ENCODE measurements at places on chromosomes 3 and 15. TPM values are rescaled to one million over a fixed set of nuclear protein-coding genes. Genes with fewer than 3 reads are reported as not detected.
A peak's percentile ranks its signal among the peaks of the same experiment; 100 is the strongest.

The SKOR1 gene
- 0.27 TPM for total RNA-seq

DNA sequence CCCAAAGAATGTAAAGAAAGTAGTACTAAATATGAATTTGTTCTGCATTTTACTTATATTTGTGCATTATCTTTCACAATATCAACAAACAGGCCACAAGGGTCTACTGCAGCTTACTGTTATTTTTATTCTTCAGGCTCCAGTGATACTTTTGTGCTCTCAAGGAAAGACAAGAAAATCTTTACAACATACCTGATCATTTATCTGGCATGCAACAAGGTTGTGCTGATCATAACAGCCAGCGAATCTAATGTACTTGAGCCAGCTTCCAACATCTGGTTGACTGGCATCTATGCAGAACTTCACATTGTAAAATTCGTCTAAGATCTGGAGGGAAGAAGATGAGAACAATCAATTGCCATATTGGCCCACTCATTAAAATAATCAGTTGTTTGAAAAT lies 520.0 kb downstream of the MECOM start:
- no peak for DNase-seq

- DNase-seq: no peak
These were observed 9.7 kb upstream of the CHST2 start for GRCh38 chr3:143109861-143110260.

DNA sequence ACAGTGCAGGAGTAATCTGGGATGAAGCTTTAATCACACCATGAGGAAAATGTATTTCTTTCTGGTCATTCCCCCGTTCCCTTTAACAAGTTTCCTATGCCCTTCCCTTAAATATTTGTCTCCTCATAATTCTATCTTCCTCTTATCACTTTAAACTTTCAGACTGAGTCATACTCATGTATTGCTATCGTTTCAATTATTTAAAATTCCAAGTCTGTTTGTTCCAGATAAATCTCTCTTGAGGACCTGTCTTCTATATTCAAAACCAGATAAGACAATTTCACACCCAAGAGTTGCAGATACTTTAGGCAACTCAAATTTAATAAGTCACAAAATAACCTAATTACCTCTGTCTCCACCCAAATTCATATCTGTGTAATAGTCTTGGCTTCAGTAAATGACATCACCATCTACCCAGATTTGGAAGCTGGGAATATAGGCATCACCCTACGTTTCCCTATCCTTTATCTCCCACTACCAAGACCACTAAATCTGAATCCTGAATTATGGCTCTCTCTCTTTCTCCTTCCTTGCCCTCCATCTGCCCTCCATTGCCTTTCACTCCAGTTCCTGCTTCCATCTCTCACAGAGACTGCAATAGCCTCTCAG lies 220.1 kb downstream of the PYDC2 start:
- DNase-seq: no peak

GRCh38 chr3:33317963-33318709 lies 40.9 kb downstream of the FBXL2 start:
- DNase-seq: no peak

GRCh38 chr3:55690177-55690576 lies 203.1 kb upstream of the WNT5A start:
- DNase-seq: no peak

- DNase-seq: no peak
These were observed 5.7 kb upstream of the PDE8A start for GRCh38 chr15:84975871-84976351.

DNA sequence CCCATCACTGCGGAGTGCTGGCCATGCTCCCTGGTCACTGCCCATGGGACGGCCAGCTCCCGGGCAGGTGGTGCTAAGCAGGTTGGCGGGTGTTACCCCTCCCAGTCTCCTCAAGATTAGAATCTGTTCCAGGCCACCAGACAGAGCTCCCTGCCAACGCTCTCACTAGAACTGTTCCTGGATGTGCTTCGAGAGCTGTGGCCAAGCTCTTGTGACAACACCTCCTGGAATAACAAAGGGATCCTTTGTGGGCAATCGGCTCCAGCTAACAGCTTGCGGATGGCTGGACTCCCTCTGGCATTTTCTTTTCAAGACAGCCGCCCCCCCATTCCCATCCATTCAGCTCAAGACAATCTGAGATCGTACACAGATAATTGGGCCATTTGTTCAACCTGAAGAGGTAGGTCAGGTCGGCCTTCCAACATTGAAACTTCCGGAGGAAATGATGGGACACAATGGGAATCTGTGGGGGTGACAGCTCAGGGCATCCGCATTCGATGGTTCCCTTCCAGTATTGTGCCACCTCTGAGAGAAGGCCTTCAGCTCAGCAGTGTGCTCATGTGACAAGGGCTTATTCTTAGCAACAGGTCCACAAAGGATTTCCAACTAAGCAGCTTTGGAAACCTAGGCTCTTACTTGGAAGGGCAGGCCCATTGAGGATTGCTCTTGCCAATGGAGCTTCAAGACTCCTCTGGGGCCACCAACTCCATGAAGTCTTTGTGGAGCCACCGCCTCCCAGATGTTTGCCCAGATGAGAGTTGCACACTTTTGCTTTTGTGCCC lies 11.6 kb upstream of the EPHB3 start:
- peak; percentile 11 for DNase-seq

- peak; percentile 79 for DNase-seq
These were observed 137.2 kb upstream of the IQSEC1 start for GRCh38 chr3:13210221-13210975.

Measured in chondrocyte (in vitro differentiated cells).